ENCODE measurements at places on chromosomes 12 and 14. TPM values are rescaled to one million over a fixed set of nuclear protein-coding genes. Genes with fewer than 3 reads are reported as not detected.

The C12orf60 gene
- 1.1 TPM for total RNA-seq

DNA sequence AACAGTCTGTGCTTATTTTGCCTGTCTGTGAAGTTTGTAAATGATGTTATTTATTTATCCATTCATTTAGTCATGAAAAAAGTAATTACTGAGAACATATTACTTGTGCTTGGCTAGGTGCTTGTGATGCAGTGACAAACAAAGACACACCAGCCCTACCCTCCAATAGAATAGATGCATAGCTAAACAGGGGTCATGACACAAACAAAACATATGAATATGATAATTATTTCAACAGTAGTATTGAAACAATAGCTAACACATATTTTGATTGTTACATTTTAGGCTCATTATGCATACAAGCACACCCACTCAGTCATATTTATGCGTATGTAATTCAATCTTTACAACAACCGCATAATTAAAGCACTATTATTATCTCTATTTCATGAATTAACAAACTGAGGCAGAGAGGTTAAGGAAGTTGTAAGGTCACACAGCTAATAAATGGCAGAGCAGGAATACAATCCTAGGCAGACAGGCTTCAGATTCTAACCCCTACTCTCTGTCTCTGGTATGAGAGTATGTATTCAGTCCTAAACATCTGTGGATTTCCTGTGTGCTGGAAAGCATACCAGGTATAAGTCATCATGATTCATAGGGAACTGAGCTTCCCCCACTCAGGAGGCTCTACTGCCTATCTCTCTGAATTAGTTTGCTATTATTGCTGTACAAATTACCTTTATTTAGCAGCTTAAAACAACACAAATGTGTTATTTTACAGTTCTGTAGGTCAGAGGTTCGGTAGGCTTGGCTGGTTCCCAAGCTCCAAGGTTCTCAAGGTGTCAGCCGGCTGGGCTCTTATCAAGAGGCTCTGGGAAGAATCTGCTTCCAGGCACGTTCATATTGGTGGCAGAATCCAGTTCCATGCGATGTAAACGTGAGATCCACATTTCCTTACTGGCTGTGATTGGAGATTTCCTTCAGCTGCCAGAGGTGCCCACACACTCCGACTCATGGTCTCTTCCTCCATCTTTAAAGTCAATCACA is 509.4 kb downstream of the GALC start:
- DNase-seq: no peak

- no peak for DNase-seq
Measured at GRCh38 chr12:52395761-52396434, 10.2 kb downstream of the KRT82 start.

GRCh38 chr12:92563819-92564218 is 139.0 kb upstream of the PLEKHG7 start:
- no peak for DNase-seq
